Activated naive CD4-positive, alpha-beta T cell treated with anti-CD3 and anti-CD28 coated beads for 36 hours (primary cell): ENCODE measurements at places on chromosomes 7 and 10. TPM values are rescaled to one million over a fixed set of nuclear protein-coding genes. Genes with fewer than 3 reads are reported as not detected.
A peak's percentile ranks its signal among the peaks of the same experiment; 100 is the strongest.

DNA sequence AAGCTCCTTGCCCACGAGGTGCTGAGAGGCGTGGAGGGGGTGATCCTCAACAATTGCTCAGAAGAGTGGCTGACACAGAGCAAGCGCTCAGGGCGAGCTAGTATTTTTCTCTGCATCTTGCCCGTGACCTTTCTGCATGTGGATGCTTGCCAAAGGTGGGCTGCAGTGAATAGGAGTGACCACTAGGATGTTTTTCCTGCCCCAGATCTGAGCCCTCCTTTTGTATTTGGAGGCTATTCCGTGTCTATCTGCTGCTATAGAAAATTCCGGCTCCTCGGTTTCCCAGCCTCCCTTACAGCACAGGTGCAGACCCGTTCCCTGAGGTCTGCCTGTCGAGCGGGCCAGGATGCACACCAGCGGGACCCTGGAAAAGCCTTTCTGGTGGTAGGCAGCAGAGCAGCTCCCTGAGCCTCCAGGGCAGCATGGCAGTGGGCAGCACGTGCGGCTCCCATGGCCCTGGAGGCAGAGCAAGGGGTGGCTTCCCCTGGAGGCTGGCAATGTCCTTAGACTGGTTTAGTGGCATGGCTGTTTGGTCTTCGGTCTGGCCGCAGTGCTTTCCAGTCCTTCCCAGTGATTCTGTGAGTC is 145.1 kb upstream of the PCBD1 start:
- H3K27ac ChIP-seq = no peak overlapping the region
- no peak for DNase-seq
- no peaks in the 10 kb centered on the region for H3K36me3 ChIP-seq
- H3K4me1 ChIP-seq = no peaks in the 10 kb centered on the region
- no peaks in the 10 kb centered on the region for H3K27me3 ChIP-seq
- H3K4me3 ChIP-seq = no peak overlapping the region

GRCh38 chr7:54188843-54189242 is 353.3 kb upstream of the VSTM2A start:
- H3K36me3 ChIP-seq = no peaks in the 10 kb centered on the region
- no peaks in the 10 kb centered on the region for H3K27me3 ChIP-seq
- no peak overlapping the region for H3K27ac ChIP-seq
- DNase-seq = no peak
- no peaks in the 10 kb centered on the region for H3K4me1 ChIP-seq

DNA sequence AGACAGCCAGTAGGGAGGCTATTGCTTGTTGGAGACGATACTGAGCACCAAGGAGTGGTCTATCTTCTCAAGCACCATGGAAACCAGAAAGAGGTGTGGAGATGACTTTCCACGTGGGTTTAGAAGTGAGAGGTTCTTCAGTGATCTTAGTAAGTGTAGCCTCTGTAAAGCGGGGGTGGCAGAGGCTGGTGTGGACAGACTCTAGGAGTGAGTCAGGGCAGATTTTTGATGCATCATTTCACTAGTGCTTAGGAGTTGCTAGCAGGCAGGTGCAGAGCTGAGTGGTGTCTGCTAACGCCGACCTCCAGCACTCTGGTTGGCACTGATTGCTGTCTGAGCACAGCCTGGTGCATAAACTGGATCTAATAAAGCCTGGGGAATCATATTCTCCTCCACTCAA is 78.4 kb upstream of the ADO start:
- peak; percentile 69 for DNase-seq
- H3K4me3 ChIP-seq = no peak overlapping the region
- H3K27ac ChIP-seq = no peak overlapping the region
- H3K36me3 ChIP-seq = no peaks in the 10 kb centered on the region
- H3K4me1 ChIP-seq = peaks cover 39% of the 10 kb centered on the region

DNA sequence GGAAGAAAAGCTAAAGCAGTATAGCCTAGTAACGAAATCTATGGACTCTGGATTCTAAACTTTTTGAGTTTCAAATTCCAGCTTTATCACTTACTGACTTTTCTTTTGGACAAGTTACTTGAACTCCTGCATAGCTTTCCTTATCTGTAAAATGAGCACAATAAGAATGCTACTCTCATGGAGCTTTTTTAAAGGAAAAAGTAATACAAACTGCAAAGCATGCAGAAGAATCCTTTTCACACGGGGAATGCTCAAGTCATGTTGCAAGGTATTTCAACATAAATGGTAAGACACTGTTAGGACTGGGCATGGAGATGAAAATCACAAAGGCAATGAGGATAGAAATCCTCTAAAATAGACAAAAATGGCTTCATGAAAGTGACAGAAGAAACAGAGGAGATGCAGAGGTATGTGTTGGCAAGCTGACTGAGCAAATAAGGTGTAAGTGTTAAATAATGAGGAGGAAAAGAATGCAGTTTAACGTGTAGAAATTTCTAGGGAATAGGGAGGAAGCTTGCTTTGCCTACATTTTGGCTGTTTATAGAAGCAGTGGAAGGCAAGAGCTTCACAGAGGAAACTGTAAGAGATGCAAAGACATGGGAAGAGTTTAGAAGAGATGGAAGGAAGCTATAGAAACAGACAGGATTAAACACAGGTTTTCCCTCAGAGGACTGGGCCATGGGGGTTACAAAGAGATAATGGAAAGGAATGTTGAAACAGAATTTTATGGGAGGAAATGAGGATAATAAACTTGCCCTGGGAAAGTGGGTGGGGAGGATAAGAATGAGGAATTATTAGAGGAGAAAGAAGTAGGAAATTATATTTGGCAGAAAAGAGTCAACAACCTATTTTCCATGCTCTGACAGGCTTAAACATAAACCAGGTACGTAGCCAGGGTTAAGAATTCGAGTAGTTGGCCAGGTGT is 28.8 kb upstream of the SNX13 start:
- no peaks in the 10 kb centered on the region for H3K4me1 ChIP-seq
- no peak overlapping the region for H3K27ac ChIP-seq
- no peaks in the 10 kb centered on the region for H3K36me3 ChIP-seq
- DNase-seq = no peak
- H3K4me3 ChIP-seq = no peak overlapping the region
- H3K27me3 ChIP-seq = no peaks in the 10 kb centered on the region

- DNase-seq = no peak
- H3K36me3 ChIP-seq = no peaks in the 10 kb centered on the region
- no peaks in the 10 kb centered on the region for H3K4me1 ChIP-seq
- no peak overlapping the region for H3K27ac ChIP-seq
Observed at GRCh38 chr7:125125315-125125714, 195.7 kb upstream of the POT1 start.

DNA sequence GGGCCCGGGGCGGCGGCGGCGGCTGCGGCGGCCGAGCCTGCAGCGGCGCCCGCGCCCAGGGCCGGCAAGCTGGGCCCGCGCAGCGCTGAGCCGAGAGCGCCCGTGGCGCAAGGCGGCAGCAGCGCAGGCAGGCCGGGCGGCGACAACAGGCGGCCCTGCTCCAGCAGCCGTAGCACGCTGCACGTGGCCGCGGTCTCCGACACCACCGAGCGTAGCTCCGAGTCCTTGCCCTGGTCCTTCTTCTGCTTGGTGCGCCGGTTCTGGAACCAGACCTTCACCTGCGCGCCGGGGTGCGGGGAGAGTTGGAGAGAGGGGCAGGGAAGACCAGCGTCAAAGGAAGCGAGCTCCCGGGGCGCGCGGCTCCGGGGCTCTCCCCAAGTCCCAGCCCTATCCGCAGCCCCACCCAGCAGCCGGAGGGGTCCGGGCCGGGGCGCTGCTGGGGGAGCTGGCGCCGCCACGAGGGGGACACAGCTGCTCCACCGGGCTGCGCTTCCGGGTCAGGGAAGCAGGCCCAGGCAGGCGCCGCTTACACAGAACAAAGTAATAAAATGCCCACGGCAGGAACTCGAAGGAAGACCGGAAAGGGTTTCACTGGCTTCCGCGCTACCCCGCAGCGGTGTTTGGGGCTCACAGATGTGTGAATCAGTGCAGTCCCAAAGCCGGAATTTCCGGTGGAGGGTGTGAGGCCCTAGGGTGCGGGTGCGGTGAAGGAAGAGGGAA is 3.6 kb downstream of the VAX1 start:
- no peak for DNase-seq
- H3K4me3 ChIP-seq = no peak overlapping the region
- peaks cover 80% of the 10 kb centered on the region for H3K27me3 ChIP-seq
- H3K27ac ChIP-seq = no peak overlapping the region
- H3K4me1 ChIP-seq = peaks cover 51% of the 10 kb centered on the region

DNA sequence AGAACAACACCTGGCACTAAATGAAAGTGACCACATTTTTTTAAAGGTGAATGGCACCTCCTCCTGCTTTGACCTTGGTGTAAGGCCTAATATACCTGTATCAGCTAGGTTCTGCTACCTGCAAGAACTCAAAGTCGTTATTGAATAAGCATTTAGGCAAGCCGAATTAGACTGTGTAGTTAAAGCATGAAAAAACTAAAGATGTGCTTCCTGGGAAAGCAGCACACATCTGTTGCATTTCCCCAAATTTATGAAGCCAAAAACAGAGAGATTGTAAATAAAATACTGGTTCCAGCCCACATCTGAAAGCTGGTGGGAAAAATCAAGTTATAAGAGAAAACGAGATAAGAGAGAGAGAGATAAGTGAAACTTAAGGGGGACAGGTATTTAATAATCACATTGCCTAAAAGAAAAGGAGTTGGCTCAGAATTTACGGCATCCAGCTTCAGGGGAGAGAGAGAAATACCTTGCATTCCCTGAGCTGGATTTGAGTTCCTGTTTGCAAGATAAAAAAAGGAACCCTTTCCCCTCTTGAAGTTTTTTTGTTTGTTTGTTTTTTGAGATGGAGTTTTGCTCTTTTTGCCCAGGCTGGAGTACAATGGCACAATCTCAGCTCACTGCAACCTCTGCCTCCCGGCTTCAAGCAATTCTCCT is 1.8 kb upstream of the XPNPEP1 start:
- H3K4me1 ChIP-seq = peaks cover 36% of the 10 kb centered on the region
- H3K36me3 ChIP-seq = peaks cover 2% of the 10 kb centered on the region
- no peak overlapping the region for H3K4me3 ChIP-seq
- DNase-seq = no peak
- no peaks in the 10 kb centered on the region for H3K27me3 ChIP-seq

DNA sequence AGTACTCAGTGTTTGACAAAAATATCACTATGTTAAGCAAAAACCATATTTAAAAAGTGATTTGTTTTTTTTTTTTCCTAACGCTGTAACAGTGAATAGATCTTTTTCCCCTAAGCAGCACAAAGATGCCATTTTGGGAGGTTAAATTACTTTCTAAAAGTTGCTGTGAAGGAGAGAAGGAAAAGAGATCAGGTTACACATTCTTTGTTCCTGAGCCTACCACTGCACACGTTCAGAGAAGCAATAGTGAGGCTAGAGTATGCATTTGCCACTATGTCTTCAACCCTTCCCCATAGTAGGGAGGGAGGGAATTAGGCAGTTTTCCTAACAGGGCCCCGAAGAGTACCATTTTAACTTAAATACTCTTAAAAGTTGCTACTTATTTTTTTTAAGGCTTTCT is 38.9 kb downstream of the BMPR1A start:
- H3K4me3 ChIP-seq = no peak overlapping the region
- no peak for DNase-seq
- no peak overlapping the region for H3K27ac ChIP-seq
- no peaks in the 10 kb centered on the region for H3K27me3 ChIP-seq

- DNase-seq = no peak
- H3K4me1 ChIP-seq = peaks cover 87% of the 10 kb centered on the region
- no peaks in the 10 kb centered on the region for H3K27me3 ChIP-seq
- H3K27ac ChIP-seq = peak overlapping the region; percentile 71
- H3K4me3 ChIP-seq = no peak overlapping the region
Observed at GRCh38 chr7:2955269-2955668, 88.4 kb downstream of the CARD11 start.

DNA sequence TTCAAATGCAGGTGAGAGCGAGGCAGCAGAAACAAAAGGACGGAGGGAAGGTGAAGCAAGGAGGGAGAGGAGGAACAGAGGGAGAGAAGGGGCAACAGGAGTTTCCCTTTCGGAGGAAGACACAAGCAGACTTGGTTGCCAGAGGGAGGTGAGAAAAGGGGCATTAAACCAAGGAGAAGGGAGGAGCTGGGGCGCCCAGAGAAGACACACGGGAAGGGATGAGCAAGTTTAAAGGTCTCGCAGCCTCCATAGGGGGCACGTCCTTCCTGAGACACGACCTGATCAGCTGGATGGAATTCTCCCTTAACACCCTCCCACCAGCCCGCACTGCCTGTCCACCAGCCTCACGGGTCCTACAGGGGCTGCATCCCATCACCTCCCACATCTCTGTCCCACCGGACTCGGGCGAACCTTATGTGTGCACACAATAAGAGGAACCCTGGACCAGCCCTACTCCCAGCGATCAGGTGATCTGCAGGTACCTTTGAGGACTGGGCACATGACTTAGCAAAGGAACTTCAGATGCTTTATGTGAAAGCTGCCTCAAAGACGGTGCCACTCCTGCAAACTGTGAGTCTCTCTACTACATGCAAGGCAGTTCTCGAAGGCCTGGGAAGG is 251.2 kb downstream of the TNS3 start:
- no peak for DNase-seq
- H3K4me1 ChIP-seq = no peaks in the 10 kb centered on the region
- H3K27me3 ChIP-seq = no peaks in the 10 kb centered on the region
- H3K27ac ChIP-seq = no peak overlapping the region
- H3K36me3 ChIP-seq = no peaks in the 10 kb centered on the region
- H3K4me3 ChIP-seq = no peak overlapping the region

GRCh38 chr10:12702215-12702770 is 299.2 kb downstream of the CCDC3 start:
- no peaks in the 10 kb centered on the region for H3K27me3 ChIP-seq
- peaks cover 3% of the 10 kb centered on the region for H3K36me3 ChIP-seq
- no peak overlapping the region for H3K4me3 ChIP-seq
- H3K27ac ChIP-seq = no peak overlapping the region

DNA sequence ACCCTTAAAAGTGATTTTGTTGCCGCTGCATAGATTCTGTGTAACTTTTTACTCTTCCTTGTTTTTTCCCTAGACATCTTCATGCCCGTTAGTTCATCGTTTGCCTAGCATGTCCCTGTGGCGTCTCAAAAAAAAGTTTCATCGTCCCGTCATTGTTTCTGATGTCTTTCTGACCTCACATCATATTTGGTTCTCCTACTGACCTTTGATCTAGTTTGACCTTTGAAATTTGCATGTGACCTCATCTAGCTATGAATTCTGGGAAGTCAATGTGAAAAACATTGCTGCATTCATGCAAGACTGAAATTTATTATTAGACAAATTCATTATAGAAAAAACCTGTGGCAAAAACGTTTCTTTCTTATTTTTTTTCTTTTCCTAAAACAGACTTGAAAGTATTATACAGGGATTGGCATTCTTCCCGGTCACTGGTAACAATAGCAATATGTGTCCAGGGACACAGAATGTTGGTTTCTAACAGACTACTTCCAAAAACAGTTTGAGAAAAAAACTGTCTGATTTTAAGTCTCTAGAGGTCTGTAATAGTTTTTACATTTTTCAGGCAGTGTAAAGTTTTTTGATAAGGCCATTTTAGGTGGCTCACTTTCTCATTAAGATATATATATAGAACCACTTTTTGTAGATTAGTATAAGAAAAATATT is 280.9 kb downstream of the USP6NL start:
- no peak overlapping the region for H3K4me3 ChIP-seq
- peak overlapping the region; percentile 60 for H3K27ac ChIP-seq
- no peak for DNase-seq

GRCh38 chr7:47537716-47538675 is 43.9 kb downstream of the TNS3 start:
- H3K27ac ChIP-seq = no peak overlapping the region
- H3K27me3 ChIP-seq = peaks cover 19% of the 10 kb centered on the region
- DNase-seq = no peak
- no peak overlapping the region for H3K4me3 ChIP-seq

- no peak overlapping the region for H3K27ac ChIP-seq
- H3K4me3 ChIP-seq = no peak overlapping the region
- DNase-seq = no peak
- no peaks in the 10 kb centered on the region for H3K4me1 ChIP-seq
- no peaks in the 10 kb centered on the region for H3K36me3 ChIP-seq
Observed at GRCh38 chr7:31873816-31874597, 187.0 kb downstream of the PPP1R17 start.

PLA2G12B gene
- total RNA-seq = not detected
